ENCODE measurements at places on chromosomes 2 and 18.
A peak's percentile ranks its signal among the peaks of the same experiment; 100 is the strongest.

GRCh38 chr18:23479829-23480505 is 23.3 kb upstream of the RMC1 start:
- no peak for DNase-seq

DNA sequence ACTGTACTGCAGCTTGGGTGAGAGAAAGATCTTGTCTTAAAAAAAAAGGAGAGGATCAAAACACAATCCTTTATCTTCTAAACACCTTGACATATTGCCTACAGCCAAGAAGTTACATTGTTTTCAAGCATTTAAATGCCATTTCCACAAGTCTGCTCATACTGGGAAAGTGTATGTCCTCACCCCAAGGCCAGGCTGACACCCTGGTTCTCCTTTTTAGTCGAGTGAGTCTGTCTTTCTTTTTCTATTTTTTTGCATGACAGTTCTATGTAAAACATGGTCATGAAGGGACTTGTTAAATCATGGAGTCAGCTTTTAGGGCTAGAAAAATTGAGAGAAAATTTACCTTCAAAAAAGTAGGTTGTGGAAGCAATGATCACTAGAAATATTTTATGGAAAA is 233.3 kb downstream of the FAM210A start:
- DNase-seq, result no peak

DNA sequence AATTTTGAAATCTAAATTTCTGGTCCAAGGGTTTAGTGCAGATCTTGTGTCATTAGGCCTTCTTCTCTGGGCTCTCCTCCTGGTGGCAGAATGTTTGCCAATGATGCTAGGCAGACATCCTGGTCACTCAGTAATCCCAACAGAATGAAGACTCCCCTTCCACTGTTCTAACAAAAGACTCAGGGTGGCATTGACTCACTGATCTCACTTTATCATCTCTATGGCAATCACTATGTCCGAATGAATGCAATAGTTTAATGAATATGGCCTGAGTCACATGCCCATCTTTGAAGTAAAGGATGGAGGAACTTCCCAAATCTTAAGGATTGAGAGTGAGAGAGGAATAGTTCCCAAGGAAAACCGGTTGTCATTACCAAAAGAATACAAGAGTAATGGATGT is 261.1 kb downstream of the KCNE4 start:
- DNase-seq, result no peak

DNA sequence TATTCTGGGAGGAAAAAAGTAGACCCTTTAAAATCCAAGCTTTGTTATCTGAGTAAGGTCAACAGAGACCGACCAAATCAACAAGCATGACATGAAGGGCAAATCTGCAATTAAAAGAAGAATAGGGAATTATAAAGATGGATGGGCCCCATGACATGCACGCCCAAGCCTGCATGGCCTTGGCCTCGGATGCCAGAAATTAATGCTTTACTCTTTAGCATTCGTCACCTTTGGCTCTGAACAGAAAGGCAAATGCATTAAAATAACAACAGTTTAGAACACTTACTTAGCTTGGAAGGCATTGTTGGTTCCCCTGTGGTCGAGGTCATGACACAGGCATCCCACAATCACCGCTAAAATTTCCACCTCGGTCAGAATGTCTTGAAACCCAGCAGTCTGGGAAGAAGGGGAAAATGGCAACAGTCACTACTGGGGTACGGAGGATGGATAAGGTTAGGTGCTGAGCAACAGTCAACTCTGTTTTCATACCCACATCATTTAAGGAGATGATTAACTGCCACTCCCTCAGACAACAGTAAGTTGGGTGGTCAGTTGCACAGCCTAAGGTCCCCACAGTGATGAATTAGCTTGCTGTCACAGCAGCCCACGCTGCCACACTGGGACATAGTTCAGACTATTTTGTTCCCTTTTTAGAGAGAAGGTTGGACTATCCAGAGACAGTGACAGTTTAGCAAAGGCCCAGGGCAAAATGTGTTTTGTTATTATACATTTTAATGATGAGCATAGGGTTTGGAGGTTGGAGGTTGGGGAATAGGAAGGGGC is 319.1 kb downstream of the AGPS start:
- DNase-seq, result no peak

DNA sequence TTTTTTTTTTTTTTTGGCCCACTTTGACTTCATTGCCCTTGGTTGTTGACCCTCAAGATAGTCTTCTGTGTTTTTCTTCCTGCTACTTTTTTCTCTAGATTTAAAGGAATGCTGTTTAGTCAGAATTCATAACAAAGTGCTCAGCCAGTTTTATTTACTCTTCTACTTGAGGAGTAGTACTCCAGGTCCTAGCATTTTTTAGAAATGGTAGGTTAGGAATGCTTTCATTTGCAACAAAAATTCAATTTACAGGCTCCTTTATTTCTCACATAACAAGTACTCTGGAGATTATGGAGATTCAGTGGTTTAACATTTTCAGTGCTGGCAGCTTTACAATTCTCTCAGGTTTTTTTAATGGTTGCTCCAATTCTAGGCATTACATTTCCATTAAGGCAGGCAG is 58.2 kb downstream of the KIAA1328 start:
- DNase-seq, result no peak

DNA sequence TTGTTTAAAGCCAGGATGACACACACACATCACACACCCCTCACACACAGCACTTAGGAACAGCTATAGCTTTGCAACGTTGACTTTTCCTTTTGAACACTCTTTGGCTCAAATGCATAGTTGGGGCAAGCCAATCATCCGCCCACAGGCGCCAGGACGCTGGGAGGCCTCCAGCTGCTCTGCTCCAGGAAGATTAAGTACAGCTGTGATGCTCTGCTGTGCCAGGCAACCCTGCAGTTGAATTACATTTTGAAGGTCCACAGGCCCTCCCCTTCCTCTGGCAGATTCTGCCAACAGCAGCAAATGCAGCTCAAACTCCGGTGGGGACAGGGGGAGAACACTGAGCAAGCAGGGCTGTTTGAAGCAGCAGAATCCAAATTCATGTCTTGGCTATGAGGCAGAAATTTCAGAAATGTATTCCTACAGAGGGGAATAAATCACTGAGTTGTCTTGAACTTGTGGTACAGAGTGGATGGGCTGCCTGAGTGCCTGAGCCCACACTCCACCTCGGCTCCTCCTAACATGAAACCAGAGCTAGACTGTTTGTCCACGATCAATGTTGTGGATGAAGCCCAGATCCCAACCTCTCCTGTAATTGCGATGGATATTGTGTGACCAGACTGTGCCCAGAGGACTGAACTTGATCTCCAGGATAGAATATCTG is 86.5 kb upstream of the PPP1CB start:
- peak; percentile 86 for DNase-seq

GRCh38 chr18:35827903-35828275 is 144.6 kb upstream of the RMP24 start:
- DNase-seq, result no peak

DNA sequence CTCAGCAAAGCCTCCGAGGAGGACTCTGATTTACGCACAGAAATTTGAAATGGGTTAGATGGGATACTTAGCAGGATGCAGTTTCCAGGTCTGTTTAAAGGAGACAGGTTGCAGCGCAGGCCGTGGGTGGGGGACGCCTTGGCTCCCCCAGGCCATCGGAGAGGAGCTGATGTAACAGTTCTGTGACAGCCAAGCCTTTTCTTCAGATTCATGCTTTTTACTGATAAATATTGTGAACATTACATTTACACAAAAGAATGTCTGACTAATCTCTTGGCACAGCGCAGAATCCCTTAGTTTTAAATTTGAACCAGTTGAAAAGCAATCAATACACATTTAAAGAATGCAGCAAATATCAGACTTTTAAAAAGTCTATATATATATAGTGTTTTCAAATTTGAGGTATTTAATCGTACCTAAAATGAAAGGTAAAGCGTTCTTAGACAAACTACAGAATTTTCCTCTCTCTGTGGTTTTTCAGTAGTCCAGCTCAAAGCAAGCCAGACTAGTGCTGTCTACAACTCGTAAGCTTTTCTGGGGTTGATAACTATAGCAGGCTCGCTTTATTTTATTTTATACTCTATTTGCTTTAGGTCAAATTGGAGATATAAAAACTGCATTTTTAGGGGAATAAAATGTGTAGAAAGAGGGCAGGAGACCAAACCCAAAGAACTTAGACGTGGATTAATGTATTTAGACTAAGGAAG is 221.9 kb downstream of the PIEZO2 start:
- DNase-seq, result peak; percentile 79

DNA sequence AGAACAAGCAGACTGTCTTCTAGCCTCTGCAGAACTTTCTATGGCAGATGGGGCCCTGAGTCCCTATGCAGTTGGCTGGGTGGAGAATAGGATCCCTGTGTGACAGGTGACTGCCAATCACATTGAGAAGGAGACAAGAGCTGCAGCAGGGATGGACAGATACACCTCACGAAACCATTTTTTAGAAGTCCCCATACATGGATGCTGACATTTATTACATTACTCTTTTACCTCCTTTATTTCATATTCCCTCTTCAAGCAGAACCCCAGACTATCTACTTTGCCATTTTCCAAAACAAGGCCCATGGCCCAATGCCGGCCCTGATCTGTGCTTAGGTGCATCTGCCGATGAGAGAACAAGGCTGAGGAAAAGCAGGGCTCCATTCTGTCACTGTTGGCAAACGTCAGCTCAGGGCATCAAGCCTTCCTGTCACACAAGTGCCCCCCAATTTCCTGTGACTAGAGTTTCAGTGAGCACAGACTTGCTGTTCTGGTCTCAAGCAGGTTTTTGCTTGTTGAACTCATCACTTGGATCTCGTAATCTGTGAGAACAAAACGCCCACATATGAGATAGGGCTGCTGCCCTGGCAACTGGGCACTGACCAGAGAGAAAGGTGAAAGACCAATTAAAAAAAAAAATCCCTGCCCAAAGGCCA is 35.8 kb downstream of the LOXHD1 start:
- no peak for DNase-seq

GRCh38 chr2:126899616-126900185 is 1.0 kb downstream of the TEX51 start:
- DNase-seq, result no peak

GRCh38 chr2:41937921-41938708 is 109.7 kb upstream of the PKDCC start:
- no peak for DNase-seq

GRCh38 chr2:215621381-215621780 is 185.5 kb upstream of the FN1 start:
- DNase-seq, result no peak

GRCh38 chr2:57022496-57022895 is 838.7 kb downstream of the CCDC85A start:
- no peak for DNase-seq

DNA sequence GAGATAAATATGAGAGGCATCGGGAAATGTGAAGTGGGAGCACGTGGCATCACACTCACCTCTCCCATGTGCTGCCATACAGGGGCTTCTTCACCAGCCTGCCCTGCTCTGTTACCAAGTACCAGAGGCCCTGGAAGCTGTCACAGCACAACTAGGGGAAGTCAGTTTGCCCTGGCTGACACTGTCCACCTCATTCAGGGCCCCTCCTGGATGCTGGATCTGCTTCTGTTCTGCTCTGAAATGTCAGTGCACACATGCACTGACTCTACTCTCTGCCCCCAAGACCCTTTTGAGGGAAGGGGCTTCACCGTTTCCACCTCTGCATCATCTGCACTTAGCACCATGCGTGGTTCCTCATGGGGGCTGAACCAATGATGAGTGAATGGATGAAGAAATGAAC is 311.1 kb downstream of the EN1 start:
- no peak for DNase-seq

DNA sequence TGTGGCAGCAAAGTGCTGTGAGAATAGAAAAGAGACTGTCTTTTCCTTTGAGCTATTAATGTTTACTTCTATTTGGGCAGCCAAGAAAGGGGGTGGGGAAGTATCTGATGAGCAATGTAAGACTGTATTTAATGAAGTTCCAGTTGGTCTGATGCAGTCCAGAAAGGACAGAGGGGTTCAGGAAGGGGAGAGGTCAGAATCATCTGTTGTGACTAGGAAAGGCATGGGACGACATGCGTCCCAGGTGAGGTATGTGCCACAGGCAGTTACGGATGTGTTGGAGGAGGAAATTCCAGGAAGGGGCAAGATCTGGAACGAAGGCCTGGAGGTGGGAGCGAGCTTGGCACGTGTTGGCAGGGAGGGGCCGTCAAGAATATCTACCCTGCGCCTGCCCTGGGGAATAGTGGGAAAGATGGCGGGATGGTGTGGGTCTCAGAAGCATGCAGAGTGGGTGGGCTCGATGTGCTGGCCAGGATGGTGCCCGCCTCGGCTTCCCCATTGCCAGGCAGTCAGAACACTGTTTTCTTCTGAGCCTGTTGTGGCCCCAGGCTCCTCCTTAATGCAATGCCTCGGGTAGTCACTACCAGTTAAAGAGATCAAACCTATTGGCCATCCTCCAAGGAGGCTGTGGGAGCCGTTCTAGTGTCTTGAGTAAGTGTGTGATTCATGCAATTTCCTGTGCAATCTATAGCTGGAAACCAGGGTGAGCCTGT is 57.8 kb upstream of the TXNDC2 start:
- DNase-seq, result peak; percentile 96

DNA sequence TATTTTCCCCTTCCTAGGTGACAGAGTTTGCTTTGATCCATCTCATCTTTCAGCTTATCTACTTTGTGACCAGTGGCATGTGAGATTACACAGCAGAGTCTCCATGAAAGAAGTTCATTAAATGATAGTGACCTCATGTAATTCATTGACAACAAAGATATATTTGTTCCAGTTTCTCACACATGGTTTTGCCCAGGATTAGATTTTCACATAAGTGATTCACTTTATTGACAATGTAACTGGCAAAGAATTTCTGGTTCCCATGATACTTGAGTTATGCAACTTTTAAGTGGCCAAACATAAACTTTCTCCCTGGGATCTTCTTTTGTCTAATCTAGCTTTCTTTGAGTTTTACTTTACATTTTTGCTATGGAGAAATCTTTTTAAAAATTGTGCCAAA is 50.0 kb downstream of the MC4R start:
- no peak for DNase-seq

DNA sequence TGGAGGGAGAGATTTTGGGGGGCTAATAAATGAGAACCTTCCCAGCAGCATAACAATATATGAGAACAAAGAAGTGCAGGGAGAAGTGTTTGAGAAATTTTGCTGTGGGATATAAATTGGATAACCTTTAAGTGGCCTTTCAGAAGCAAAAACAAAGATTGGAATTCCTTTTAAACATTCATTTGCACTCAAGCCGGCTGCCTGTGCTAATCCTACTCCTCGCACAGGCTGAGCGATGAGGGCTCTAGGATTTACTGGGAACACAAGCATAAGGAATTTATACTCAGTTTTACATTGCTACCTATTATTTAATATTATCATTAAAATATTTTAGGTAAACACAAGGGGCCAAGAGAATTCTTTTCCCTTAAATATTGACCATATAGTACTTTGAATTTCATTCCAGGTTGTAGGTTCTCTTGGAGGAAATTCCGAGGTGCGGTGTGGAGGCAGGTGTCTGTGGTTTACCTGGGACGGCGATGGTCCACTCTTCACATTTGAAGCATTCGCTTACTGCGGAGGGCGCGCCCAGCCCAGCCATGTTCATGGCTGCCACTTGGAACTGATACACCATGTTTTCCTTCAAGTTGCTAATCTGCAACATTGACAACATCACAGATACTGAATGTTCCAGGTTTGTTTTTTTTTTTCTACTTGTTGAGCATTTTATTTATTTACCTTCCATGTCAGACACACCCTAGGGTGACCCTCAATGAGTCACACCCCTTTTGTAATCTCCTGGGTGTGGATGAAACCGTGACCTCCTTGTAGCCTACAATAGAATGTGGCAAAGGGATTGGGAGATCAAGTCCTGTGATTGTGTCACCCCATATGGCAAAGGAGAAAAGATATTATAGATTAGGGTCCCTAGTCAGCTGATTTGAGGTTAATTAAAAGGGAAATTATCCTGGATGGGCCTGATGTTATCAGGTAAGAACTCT is 100.1 kb downstream of the MYOM1 start:
- DNase-seq, result no peak

- no peak for DNase-seq
These were observed 89.3 kb downstream of the BCL2L11 start for GRCh38 chr2:111210036-111210435.
